ENCODE measurements at places on chromosomes 16 and 17.

GRCh38 chr17:82704886-82705285, 6.4 kb upstream of the RAB40B start:
- no peak for DNase-seq

GRCh38 chr17:28711723-28712031, at the start of gene PROCA1:
PROCA1 (minus strand) TSS chr17:28711888; CDS start chr17:28711660, 228 bp downstream.
- no peak for DNase-seq

- DNase-seq, result no peak
Observed at GRCh38 chr16:2895813-2896212, 12.8 kb downstream of the FLYWCH2 start.

GRCh38 chr17:5043524-5043923, 8.3 kb upstream of the SLC52A1 start:
- no peak for DNase-seq

- no peak for DNase-seq
Observed at GRCh38 chr16:88738151-88739084, 32.1 kb downstream of the CTU2 start.

DNA sequence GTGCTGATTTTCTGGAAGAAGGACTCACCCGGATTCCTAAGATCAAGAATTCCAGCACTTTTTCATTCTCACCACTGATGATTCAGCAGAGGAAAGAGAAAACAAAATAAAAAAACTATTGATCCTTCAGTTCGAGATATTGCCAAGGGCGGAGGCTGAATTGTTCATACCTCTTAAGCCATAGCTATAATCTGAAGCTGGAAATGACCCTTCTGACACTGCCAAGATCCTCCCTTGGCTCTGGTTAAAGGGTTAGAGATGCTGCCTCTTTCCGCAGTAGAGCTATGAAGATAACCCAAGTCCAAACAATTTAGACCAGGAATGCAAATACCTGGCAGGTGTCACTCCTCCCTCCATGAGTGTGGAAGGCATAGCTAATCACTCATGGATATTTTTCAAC, 73.0 kb downstream of the TMEM114 start:
- DNase-seq, result no peak

DNA sequence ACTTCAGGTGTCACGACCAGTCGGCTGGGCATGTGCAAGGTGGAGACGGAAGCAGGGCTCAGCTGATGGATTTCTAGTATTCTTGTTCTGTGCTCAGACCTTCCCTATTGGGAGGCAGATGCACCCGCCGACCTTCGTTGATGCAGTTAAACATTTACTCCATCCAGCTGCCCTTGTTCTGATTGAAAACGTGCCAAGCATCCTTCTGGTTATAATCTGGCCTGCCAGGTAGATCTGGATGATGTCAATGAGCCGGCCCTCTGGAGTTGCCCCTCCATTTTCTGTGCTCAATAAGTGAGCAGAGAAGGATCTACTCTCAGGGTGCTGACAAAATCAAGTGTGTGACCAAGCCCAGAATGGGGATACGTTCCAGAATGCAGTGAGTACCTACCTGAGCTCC, 38.3 kb downstream of the CCDC182 start:
- no peak for DNase-seq

Measured in AG08396 (cell line).